NCI-H1105 treated with DMSO at 0.1 percent for 48 hours (cell line): ENCODE measurements at places on chromosomes 1 and 21.

- DNase-seq = no peak
Measured at GRCh38 chr1:84506729-84507453, 510 bp upstream of the GNG5 start.

DNA sequence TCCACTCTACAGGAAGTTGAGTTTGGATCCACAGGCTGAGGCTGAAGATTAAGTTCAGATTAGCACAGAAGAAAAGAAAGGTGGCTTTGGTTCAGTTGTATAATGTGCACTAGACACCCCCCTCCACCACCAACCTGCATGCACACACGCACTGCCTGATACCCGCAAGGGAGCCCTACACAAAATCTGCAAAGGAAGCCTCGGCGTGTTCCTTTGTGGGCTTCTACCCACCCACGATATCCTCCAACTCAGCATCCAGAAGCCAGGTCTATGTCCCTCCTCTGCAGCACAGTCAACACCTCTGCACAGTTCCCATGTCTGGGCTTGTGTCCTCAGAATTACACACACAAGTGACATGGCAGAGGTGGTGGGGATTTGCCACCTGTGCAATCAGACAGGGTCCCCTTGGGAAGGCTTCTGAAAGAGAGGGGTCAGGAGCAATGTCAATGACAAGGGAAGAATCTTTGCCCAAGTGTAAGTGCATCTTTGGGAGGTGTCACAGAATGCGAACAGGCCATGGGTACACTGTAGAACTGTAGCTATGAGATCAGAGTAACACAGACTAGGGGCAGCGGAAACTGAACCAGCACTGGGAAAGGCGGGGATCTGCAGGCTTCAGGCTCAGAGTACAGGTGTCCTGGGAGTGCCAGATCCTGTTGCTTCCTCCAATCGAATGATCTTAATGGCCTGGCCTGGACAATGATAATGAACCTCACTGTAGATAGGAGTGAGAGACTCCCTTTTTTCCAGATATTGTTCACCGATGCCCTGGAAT is 148.6 kb upstream of the ETV3 start:
- DNase-seq = no peak

- DNase-seq = no peak
Measured at GRCh38 chr1:51253691-51254090, 17.6 kb downstream of the RNF11 start.

GRCh38 chr1:206430031-206430983 is 40.0 kb upstream of the IKBKE start:
- no peak for DNase-seq

GRCh38 chr1:58443986-58444868 is 102.3 kb downstream of the OMA1 start:
- no peak for DNase-seq

DNA sequence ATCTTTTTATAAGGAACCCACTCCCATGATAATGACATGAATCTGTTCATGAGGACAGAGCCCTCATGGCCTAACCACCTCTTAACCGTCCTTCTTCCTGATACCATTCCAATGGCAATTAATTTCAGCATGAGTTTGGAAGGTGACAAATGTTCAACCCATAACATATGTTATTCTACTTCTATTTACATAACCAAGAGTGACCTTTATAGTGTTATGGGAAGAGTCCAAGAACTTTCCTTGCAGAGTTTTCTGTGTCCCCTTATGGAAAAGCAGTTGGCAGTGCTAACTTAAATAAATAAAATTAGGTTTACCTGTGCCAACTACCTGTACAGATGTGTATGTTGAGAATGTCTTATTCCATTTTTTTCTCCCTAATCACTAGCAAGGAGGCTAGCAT is 11.1 kb downstream of the MAP10 start:
- DNase-seq = no peak

DNA sequence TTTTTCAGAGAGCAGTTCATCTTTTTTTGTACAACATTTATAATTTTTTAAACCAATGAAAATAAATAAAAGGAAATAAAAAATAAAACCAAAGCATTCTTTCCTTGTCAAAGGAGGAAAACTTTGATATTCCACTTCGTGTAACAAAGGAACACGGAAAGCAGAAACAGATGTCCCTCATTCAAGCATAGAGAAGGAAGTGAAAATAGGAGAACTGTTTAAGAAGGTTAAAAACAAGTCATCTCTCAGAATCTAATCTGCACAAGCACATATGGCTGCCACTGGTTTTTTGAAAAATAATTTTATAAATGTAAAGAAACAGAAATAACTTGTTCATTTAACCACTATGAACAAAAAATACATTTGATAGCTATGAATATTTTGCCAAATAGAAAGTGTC is 35.9 kb upstream of the ZNF644 start:
- DNase-seq = no peak

GRCh38 chr1:27049607-27050006 is 37.0 kb upstream of the TENT5B start:
- no peak for DNase-seq

DNA sequence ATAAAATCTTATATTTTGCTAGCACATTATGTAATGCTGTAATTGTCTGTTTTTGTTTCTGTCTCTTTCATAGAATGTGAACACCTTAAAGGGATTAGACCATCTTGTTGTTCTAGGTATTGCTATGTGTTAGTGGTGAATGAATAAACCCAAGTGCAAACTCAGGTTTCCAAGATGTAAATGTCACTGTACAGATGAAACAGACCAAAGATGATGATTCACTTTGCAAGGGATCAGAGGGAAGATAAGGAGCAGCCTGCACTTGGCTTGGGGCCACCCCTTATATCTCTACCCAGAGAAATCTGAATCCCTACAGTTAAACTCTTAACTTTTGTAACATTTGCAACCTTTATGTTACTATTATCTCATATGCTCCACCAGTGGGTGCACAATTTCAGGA is 25.4 kb downstream of the UROD start:
- no peak for DNase-seq

DNA sequence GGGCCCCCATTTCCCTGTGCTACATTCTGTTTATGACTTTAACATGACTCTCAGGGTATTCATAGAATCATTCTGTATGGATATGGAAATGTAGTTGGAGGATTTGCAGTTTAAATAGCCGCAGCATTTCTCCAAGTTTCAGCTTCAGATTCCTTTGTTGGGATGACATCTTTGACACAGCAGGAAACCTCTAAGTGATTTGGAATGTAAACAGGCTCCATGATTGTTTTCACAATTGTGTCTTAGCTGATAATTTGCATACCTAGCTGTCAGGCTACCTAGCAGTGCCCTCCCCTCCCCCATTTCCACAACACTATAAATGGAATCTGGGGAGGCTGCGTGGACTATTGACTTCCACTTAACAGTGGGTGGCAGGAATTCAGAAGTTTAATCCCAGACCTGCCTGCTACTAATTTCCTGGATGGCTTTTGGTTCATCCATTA is 290.2 kb downstream of the HLX start:
- DNase-seq = no peak

DNA sequence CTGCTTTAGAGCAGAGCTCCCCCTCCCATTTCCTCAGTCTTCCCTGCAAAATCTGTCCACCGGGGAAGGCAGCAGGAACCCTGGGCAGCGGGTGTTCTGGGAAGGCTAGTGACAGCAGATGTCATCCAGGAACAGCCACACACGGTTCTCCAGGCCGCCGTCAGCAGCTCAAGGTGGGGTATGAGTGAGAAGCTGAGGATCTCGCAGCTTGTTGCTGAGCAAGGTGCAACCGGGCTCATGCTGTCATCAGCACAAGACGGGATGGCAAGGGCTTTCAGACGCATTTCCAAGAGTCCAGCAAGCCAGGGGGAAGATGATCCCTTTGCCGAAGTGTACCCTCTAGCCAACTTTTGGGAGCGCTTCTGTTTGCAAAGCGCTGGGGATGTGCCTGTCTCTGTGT is 23.0 kb upstream of the SPSB1 start:
- no peak for DNase-seq

DNA sequence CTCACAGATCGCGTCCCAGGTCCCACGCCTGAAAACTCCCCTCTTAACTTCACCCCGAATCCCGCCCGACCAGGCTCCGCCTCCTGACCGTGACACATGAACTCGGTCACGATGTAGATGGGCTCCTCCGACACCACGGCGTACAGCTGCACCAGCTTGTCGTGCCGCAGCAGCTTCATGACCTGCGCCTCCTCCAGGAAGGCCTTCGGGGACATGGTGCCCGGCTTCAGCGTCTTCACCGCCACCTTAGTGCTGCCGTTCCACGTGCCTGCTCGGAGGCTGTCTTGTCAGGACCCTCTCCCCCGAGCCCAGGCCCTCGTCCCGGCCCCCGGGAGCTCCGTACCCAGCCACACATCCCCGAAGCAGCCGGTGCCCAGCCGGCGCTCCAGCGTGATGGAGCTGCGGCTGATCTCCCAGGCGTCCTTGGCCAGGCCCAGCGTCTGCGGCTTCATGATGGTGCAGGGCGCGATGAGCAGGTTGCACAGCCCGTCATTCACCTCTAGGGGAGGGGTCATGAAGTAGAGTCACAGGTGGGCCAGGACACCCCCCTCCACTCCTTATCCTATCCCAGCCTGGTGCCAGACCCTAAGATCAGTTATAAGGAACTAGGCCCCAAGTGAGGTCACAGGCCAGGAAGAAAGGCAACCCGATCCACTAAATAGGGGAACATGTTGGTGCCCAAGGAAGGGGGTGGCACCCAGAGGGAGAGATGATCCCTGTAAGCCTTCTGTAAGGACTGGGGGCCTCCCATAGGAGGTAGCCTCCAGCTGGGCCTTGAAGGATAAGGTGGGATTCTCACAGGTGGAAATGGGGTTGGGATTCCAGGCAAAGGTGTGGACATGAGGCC is 11.6 kb upstream of the AHDC1 start:
- no peak for DNase-seq

DNA sequence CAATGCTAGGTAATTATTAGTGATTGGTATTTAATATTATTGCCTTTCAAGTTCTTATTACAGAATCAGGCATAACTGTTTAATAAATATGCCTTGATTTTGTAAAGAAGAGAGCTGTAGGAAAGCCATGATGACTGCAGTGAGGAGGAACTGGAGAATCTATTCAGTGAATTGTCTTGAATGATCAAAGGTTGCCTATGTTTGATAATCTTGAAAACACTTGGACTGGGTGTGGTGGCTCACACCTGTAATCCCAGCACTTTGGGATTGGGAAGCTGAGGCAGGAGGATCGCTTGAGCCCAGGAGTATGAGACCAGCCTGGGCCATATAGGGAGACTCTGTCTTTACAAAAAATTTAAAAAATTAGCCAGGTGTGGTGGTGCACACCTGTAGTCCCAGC is 42.4 kb downstream of the FMN2 start:
- no peak for DNase-seq

DNA sequence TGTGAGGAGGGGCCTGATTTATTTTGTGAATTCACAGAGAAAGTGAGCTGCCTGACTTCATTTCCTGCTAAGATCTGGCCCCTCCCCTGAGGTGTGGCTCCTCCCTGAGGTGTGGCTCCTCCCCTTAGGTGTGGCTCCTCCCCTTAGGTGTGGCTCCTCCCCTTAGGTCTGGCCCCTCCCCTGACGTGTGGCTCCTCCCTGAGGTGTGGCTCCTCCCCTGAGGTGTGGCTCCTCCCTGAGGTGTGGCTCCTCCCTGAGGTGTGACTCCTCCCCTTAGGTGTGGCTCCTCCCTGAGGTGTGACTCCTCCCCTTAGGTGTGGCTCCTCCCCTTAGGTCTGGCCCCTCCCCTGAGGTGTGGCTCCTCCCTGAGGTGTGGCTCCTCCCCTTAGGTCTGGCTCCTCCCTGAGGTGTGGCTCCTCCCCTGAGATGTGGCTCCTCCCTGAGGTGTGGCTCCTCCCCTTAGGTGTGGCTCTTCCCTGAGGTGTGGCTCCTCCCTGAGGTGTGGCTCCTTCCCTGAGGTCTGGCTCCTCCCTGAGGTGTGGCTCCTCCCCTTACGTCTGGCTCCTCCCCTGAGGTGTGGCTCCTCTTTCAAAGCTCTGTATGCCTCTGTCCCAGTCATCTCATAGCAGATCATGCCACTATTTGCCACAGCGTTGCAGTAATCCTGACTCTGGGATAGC is 26.9 kb upstream of the LRRC3 start:
- peak; percentile 34 for DNase-seq

DNA sequence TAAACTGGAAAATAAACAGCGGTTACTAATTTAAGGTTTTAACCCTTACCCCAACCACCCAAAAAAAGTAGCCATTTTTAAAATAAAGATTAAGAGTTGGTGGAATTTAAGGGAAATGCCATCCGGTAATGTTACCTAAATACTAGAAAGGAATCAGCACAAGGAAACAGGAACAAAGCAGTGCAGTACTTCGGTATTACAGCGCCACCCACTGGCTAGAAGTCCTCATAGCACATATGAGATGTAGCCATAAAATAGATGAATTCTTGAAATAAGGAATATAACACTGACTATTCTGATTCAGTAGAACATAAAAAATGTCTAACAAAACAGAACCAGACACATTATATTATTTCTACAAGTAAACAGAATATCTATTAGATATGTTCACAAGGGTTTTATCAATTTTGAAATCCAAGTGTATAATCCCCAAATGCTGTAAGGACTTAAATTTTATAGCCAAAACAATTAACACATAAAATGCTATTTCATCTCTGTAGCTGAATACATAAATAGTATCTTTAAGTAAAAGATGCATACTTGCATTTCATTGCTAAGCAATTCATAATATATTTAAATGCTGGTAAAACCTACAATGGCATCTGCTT is 58.8 kb downstream of the FRRS1 start:
- peak; percentile 81 for DNase-seq

- no peak for DNase-seq
Measured at GRCh38 chr21:46153247-46154154, 1.9 kb downstream of the FTCD start.

DNA sequence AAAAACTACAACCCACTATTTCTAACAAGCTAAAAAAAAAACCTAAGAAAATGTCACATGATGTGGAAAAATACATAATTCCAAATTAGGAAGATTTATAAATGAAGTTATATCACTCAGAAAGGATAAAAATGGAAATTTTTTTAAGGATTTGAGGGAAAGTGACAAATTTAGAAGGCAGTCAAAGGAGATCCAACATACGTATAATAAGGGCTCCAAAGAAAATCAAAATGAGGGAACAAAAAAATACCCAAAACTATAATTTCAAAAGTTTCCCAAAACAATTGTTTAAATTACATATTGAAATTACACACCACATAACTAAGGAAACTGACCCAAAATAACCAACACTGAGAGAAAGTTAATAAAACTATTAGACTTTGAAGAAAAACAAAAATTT is 381.1 kb upstream of the KAZN start:
- DNase-seq = no peak

- no peak for DNase-seq
Measured at GRCh38 chr1:162284206-162284955, 92.3 kb downstream of the SPATA46 start.

DNA sequence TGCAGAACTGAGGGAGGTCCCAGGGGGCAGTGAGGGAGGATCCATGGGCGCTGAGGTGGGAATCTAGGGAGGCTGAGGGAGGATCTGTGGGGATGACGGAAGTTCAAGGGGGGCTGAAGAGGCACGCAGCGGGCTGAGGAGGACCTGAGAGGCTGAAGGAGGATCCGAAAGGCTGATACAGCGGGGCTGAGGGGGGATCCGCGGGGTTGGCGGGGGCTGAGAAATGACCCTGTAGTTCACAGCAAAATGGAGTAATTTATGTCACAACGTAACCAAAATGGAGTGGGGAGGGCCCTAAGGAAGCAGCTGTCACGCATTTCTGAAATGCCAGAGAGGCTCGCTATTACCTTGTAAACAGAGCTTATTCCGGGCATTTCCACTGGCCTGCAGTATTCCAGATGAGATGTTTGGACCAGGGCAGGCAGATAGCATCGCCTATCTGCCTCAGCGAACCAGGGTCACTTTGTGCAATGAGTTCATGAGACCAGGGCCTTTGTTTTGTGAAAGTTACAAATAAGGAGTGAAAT is 926 bp upstream of the MRPL55 start:
- no peak for DNase-seq

GRCh38 chr1:248597589-248597988 is at the start of gene OR2T10:
OR2T10 (minus strand) TSS chr1:248597700; CDS start chr1:248593768, 3,932 bp downstream.
- DNase-seq = no peak

- no peak for DNase-seq
Measured at GRCh38 chr1:52707927-52708655, 9.9 kb upstream of the COA7 start.
